ENCODE measurements at places on chromosomes 3 and 15.

GRCh38 chr3:148971401-148972163, 19.8 kb upstream of the GYG1 start:
- no peak for DNase-seq

GRCh38 chr3:160040181-160040580, 51.5 kb downstream of the IL12A start:
- no peak for DNase-seq

GRCh38 chr3:110965976-110966375, 105.6 kb upstream of the NECTIN3 start:
- DNase-seq, result no peak

GRCh38 chr3:22582266-22582665, 620.9 kb upstream of the UBE2E2 start:
- DNase-seq, result no peak

GRCh38 chr3:69568458-69568857, 170.8 kb upstream of the MITF start:
- no peak for DNase-seq

DNA sequence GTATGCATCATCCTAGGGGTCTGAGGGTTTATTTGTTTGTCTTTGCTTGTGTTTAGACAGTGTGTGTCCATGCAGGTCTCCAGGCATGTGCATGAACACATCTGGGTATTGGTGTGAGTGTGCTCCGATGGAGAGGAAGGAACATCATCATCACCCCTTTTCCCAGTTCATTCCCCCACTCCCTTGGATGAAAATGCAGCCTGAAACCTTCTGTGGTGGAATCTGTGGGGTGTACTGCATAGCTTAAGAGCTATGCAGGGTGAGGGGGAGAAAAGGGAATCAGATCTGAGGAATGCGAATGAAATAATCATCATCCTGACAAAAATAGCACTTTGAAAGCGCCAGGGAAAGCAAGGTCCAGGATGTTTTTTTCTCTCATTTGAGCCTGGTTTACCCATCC, 520.1 kb downstream of the NTRK3 start:
- DNase-seq, result no peak

DNA sequence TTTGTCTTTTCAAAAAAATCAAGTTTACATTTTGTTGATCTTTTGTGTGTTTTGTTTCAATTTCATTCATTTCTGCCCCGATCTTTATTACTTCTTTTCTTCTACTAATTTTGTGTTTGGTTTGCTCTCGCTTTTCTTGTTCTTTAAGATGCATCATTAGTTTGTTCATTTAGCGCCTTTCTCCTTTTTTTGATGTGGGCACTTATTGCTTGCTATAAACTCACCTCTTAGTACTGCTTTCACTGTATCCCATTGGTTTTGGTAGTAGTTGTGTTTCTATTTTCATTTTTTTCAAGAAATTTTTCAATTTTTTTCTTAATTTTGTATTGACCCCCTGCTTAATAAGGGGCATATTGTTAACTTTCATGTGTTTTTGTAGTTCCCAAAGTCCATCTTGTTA, 34.4 kb downstream of the PRKCI start:
- no peak for DNase-seq

DNA sequence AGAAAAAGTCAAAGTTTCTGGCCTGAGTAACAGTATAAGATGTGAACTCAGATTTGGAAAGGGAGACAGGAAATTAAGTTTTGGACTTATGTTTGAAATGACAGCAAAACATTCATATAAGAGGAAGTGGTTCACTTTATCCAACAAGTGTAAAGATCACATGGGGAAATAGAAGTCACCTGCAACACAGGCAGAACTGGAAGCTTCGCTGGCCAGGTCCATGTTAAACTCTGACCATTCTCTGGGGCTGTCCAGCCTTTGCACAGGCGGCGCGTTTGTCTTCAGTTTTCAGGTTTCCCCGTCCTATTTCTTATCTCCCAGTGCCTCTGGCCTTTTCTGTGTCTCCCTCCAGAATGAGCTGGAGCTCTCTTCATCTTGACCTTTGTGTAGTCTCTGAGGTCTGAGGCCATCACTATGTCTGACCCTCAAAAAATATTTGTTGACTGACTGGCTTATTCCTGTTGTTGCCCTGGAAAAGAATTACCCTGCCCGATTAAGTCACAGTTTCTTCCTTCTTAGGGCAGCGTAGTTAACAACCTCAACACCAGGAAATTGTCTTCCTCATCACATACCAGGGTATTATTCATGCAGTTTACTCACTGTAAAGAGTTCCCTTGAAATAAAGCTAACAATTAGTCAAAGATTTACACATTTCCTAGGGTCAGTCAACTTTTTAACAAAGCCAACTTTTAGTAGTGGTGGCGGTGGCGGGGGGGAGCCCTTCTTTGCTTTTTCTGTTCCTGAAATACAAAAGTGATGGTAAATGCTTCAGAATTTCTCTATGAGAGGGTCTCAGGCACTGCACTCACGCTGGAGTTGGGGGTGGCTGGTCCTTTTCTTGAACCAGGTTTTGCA, 959 bp upstream of the RASA2 start:
- DNase-seq, result no peak

DNA sequence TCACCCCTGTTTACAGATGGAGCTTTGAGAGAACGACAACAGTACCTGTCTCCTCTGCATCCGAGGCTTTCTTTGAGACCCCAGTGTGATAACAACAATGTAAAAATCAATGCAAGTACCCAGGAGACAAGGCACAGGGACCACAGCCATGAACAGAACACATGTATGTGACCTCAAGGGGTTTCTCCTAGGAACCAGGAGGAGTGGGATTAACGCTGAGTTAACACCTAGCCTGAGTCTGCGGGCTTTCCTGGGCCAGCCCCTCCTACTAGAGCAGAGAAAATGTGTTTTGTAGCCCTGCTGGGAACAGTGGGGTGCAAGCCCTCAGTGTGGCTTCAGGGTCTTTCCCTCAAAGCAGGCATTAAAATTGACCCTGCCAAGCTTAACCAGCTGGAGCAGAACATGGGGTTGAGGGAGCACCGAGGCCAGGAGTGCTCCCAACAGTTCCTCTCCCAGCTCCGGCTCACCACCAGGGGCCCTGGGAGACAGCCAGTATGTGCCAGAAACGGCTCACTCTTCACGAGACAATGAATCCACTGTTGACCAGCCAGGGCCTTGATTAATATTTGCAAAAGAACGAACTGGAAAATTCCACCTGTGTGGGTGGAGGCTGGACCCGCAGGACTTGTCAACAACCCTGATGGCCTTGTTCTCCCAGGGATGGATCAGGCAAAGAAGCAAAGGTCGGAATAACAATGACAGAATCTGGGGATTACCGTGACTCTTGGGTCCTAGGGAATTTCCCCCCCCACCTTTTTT, 3.6 kb downstream of the CHDH start:
- no peak for DNase-seq

DNA sequence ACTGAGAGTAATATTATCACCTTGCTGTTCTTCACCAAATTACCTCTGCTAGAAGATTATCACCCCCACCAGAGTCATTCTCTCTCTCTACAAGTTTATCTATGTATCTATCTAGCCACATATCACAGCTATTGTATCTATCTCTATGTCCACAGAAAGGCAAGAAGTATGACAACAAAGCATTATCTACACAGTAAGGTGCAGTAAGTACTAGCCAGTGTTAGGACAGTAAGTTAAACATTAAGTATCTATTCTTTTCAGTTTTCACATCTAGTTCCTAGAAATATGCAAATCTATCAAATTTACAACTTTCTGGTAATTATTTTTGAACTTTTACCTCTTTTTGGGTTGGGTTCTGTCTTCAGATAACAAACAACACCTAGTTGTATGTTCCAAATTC, 26.5 kb upstream of the XXYLT1 start:
- no peak for DNase-seq

DNA sequence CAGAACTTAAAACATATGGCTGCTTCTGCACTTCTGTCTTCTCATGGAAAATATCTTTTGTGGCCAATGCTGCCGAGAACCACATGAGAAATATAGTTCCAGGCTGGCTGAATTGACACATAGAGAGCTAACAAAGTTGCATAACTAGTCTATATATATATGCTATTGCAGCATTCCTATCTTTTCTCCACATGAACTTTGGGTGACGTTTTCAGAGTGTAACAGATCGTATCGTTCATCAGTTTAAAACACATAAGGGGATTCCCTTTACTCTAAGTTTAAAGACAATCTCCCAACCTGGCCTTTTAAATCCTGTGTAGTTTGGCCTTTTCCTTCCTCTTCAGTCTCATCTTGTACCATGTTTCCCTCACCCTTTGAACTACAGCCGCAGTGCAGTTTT, 394.2 kb upstream of the CBLB start:
- no peak for DNase-seq

DNA sequence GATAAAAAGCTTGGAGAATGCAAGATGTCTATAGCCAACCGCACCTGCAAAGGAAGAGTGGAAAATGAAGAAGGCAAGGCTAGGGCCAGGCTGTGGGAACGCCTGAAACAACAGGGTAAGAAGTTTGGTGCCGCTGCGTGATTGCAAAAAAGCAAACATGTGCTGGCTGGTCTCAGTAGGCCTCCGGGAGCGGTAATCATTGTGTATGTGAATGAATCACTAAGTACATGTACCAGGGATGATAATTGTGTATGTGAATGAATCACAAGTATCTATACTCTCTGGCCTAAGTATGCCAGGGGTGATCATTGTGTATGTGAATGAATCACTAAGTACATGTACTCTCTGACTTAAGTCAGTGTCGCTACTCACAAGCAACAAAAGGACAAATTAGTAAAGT, 40.3 kb upstream of the PARL start:
- DNase-seq, result no peak

DNA sequence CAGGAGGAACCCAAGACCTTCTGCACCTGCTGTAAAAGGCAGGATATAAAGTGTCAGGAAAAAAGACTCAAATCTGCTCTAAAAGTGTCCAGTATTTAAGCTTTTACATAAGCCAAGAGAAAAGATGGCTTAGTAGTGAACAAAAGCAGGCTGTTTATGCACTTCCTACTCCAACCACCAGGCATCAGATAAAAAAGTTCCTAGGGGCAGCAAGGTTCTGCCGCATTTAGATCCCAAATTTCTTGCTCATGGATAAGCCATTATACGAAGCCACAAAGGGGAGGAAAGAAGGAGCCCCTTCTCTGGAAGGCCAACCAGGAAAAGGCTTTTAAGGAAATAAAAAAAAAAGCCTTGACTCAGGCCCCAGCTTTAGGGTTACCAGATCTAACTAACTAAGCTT, 10.6 kb upstream of the SLC9C1 start:
- no peak for DNase-seq

DNA sequence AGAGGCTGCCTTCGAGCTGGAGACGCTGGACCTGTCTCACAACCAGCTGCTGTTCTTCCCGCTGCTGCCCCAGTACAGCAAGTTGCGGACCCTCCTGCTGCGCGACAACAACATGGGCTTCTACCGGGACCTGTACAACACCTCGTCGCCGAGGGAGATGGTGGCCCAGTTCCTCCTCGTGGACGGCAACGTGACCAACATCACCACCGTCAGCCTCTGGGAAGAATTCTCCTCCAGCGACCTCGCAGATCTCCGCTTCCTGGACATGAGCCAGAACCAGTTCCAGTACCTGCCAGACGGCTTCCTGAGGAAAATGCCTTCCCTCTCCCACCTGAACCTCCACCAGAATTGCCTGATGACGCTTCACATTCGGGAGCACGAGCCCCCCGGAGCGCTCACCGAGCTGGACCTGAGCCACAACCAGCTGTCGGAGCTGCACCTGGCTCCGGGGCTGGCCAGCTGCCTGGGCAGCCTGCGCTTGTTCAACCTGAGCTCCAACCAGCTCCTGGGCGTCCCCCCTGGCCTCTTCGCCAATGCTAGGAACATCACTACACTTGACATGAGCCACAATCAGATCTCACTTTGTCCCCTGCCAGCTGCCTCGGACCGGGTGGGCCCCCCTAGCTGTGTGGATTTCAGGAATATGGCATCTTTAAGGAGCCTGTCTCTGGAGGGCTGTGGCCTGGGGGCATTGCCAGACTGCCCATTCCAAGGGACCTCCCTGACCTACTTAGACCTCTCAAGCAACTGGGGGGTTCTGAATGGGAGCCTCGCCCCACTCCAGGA, 21.1 kb downstream of the NRROS start:
- DNase-seq, result no peak

GRCh38 chr3:141384157-141384556, 15.9 kb downstream of the ZBTB38 start:
- DNase-seq, result no peak

DNA sequence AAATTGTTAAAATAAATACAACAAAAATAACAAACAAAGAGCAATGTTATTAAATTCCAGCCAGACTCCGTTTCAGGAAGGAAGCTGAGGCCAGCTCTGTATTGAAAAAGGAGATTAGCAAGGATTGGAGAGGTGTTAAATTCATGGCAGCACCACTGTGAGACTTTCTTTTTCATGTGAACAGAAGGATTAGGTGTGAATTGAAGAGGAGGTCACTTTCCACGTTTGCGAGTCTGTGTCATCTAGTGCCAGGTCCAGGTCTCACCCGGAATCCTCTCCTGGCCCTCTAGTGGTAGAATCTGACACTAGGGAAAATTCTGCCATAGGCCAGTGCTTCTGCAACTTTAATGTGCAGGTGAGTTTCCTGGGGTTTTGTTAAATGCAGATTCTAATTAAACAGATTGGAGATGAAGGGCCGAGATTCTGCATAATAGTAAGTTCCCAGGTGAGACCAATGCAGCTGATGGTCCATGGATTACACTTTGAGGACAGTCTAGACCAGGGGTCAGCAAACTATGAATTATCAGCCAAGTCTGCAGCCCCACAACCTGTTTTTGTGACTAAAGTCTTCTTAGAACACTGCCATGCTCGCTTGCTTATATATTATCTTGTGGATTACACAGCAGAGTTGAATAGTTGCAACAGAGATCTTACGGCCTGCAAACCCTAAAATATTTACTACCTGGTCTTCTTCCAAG, 9.2 kb upstream of the SLC6A1 start:
- no peak for DNase-seq

GRCh38 chr3:23885210-23885609, 31.6 kb downstream of the NKIRAS1 start:
- DNase-seq, result no peak

DNA sequence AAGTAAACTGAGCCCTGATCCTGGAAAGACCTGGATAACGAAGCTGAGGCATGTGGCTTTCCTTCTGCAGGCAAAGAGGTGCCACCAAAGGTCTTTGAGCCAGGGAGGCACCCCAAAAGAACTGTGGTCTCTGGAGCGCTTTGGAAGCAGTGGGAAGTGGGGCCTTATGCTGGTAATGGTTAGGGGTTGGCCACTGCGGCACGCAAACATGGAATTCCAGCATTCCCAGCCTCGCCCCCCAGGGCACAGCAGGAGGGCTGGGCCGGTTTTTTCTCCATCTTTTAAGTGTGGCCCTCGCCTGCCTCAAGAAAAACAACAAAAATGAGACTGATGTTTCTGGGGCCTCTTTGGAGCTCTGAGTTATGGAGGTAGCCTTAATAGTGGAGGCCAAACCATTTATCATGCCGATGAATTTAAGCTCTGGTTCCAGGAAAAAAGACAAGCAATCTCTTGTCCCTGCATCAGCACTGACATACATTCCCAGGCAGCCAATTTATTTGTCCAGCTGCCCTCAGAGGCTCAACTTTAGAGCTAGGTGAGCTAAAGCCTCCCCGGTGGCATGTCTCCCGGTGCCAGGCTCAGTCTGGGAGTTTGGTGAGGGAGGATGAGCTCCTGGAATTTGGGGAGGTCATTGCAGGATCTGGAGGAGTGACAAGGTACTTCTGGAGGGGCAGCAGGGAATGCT, 109.0 kb downstream of the TLE3 start:
- DNase-seq, result no peak
